ENCODE measurements at places on chromosomes 7 and 10.

GRCh38 chr7:39272691-39273090, 293.5 kb upstream of the YAE1 start:
- DNase-seq: no peak

GRCh38 chr7:99460651-99461050, 5.3 kb downstream of the ATP5MF start:
- DNase-seq: no peak

GRCh38 chr10:62582101-62582705, 208.0 kb downstream of the ZNF365 start:
- no peak for DNase-seq

- DNase-seq: no peak
These were observed 6.0 kb downstream of the FXYD4 start for GRCh38 chr10:43377424-43377883.

GRCh38 chr7:2100278-2101208, 132.2 kb downstream of the MAD1L1 start:
- no peak for DNase-seq

- no peak for DNase-seq
These were observed 48.9 kb downstream of the LRGUK start for GRCh38 chr7:134176037-134176350.

- no peak for DNase-seq
These were observed 107.0 kb upstream of the PRSS1 start for GRCh38 chr7:142642316-142642715.

GRCh38 chr10:124229989-124230634, 136.7 kb upstream of the CHST15 start:
- no peak for DNase-seq

GRCh38 chr7:149870701-149871483, 2.9 kb upstream of the ATP6V0E2 start:
- no peak for DNase-seq

DNA sequence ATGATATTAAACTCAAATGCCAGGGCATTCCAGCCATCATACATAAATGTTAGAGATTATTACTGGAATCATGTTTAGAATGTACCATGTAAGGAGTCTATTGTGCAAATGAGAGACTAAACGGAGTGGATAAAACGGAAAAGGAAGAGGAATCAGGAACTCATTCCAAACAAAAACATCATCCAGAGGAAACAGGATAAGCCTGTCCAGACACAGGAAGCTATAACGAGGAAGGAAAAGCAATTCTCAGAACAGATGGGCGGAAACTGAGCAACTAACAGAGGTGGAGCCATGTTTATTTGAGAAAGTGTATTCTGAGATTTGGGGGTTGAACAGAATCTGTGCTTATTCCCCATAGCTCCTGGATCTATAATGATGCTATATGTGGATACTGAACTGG, 52.3 kb upstream of the TRIM24 start:
- DNase-seq: no peak

DNA sequence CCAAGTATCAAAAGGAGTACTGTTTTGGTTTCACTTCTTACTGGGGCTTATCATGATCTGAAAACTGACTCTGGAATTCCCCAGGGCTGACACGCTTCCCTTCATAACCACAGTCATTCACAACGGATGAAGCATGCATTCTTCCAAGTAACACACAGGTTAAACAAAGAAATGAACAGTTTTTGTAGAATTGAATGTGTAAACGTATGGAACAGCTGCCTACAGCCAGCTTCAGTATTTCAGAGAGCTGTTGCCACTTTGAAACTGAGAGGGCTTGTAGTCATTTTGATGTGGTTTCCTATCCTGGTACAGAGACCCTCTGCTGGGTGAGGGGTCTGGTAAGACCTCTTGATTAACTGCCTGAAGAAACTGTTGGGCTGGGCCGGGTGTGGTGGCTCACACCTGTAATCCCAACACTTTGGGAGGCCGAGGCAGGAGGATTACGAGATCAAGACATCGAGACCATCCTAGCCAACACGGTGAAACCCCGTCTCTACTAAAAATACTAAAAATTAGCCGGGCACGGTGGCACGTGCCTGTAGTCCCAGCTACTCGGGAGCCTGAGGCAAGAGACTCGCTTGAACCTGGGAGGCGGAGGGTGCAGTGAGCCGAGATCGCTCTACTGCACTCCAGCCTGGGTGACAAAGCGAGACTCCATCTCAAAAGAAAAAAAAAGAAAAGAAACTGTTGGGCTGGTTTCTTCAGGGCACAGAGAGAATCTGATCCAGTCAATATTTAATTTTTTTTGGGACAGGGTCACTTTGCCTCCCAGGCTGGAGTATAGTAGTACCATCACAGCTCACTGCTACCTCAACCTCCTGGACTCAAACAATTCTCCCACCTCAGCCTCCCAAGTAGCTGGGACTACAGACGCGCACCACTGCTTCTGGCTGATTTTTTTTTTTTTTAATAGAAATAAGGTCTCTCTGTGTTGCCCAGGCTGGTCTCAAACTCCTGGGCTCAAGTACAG, 4.7 kb downstream of the NFE2L3 start:
- DNase-seq: no peak

DNA sequence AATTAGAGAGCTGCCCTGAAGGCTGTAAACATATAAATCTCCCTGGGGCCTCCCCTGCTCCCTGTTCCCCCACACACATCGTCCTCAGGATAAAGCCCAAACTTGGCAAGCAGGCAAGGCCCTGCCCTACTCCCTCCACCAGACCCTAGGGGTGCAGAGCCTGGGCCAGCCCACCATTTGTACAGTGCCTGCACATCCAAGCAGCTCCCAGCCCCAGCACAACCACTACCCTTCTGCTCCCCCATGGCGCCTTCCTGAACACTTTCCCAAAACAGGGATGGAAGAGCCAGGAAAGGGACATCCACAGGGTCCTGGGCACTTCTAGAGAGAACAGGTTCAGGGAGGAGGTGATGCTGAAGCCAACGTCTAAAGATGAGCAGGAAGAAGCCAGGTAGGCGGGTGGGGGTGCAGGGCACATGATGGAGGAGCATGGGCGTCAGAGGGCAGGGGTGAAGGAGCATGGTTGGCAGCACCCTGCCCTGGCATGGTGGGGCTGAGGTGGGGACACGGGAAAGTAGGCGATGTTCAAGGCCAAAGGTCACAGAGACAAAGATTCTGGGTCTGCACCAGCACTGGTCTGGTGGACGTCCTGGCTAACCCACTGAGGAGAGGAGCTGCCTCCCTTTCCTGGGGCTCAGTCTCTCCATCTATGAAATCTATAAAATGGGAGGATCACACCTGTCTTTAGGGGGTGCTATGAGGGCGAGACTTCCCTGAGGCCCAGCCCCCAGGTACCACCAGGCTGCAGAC, 140.6 kb downstream of the ARHGAP22 start:
- no peak for DNase-seq

DNA sequence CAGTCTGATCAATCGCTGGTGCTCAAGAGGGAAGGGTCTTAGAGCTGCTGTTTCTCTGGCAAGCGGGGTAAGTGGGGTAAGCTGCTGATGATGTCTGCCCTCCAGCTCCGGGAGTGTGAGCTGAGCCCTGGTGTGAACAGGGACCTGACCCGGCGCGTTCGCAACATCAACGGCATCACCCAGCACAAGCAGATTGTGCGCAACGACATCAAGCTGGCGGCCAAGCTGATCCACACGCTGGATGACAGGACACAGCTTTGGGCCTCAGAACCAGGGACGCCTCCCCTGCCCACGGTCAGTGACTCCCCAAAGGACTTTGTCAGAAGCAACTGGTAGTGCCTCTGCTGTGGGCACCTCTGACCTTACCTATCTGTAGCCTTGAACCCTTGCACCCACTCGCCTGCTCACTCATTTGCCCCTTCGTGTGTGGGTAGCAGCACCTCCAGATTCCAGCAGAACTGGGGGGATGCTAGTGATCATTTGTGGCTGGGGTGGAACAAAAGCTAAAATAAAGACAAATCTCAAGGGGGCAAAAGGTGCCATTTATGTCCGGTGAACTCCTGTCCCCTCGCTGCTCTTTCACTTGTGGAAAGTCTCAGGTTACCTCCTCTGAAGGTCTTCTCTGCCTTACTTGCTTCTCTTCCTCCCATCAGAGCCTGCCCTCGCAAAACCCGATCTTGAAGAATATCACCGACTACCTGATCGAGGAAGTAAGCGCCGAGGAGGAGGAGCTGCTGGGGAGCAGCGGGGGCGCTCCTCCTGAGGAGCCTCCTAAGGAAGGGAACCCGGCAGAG, 3.2 kb downstream of the UFSP1 start:
- no peak for DNase-seq

DNA sequence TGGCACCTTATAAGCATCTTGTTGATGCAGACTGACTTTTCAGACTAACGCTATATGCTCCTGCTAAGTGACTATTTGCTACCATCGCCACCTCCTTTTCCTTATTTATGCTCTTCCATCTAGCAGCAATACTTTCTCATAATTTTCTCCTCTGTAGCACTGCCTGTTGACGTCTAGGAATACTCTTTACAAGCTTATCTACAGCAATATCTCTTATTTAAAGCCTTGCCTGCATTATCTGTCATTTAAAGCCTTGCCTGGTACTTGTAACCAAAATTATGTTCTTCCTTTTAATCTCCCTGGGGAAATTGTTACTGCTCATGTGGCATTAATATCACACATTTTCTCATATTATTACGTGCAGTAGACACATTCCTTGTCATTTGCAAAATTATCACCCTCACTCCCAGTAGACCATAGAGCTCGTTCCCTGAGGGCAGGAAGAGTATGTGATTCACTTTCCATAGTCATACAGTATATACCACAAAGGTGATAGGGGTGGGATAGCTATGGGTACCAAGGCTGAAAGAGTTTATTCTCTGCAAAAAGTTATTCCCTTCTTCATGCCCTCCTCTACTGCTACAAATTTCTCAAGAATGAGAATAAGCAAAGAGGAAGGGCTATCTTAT, 359.7 kb upstream of the PCDH15 start:
- no peak for DNase-seq

- no peak for DNase-seq
These were observed 81.1 kb upstream of the TMEM72 start for GRCh38 chr10:44830022-44830421.

GRCh38 chr10:38156416-38157269, 62.5 kb downstream of the ZNF37A start:
- no peak for DNase-seq

- DNase-seq: no peak
These were observed 191.3 kb upstream of the CDCA7L start for GRCh38 chr7:22137026-22137425.

- no peak for DNase-seq
These were observed 13.1 kb upstream of the TNPO3 start for GRCh38 chr7:129067943-129068548.

GRCh38 chr10:128848810-128849209, 618.2 kb upstream of the MGMT start:
- no peak for DNase-seq

- no peak for DNase-seq
These were observed 36.5 kb upstream of the DDX50 start for GRCh38 chr10:68864611-68865010.

DNA sequence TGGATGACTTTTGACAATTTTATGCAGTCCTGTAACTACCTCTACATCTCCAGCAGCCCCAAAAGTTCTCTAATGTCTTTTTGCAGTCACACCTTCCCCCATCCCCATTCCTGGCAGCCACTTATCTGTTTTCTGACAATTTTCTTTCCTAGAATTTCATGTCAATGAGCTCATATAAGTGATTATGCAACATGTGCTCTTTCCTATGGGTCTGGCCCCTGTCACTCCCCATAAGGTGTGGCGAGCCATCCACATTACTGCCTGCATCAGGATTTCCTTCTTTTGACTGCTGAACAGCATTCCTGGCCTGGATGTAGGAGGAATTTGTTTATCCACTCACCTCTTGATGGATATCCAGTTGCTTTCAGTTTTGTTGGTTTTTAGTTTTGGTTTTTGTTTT, 146.7 kb upstream of the MGMT start:
- no peak for DNase-seq

DNA sequence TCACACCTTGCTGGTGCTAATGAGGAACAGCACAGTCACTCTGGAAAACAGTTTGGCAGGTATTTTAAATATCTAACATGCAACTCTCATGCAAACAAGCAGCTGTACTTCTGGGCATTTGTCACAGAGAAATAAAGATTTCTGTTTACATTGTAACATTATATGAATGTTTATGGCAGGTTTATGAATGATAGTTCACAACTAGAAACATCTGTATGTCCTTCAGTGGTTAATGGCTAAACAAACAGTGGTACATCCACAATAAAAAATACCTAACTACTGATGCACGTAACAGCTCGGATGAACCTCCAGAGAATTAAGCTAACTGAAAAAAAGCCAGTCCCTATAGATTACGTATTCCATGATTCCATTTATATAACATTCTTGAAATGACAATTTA, 109.6 kb downstream of the GPR37 start:
- DNase-seq: no peak

GRCh38 chr10:74055383-74056049, 57.6 kb downstream of the VCL start:
- no peak for DNase-seq

DNA sequence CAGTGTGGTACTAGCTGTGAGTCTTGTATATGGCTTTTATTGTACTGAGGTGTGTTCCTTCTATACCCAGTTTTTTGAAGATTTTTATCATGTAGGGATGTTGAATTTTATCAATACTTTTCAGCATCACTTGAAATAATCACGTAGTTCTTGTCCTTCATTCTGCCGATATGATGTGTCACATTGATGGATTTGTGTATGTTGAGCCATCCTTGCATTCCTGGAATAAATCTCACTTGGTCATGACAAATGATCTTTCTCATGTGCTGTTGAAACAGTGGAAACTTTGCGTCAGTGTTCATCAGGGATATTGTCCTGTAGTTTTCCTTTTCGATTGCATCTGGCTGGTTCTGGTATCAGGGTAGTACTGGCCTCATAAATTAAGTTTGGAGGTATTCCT, 7.1 kb upstream of the PRKAR1B start:
- no peak for DNase-seq

DNA sequence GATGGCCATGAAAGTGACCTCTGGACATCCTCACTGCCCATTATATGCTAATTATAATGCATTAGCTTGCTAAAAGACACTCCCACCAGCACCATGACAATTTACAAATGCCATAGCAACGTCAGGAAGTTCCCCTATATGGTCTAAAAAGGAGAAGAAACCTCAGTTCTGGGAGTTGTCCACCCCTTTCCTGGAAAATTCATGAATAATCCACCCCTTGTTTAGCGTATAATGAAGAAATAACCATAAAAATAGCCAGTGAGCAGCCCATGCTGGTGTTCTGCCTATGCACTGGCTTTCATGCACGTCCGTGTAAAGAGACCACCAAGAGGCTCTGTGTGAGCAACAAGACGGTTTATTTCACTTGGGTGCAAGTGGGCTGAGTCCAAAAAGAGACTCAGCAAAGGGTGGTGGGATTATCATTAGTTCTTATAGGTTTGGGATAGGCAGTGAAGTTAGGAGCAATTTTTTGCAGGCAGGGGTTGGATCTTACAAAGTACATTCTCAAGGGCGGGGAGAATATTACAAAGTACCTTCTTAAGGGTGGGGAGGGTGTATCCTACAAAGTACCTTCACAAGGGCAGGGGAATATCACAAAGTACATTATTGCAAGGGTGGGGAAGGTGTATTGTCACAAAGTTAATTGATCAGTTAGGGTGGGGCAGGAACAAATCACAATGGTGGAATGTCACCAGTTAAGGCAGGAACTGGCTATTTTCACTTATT, 45.6 kb downstream of the LBX1 start:
- DNase-seq: no peak

- DNase-seq: no peak
These were observed 547.7 kb upstream of the GALNT17 start for GRCh38 chr7:70583965-70584883.
